Activated CD8-positive, alpha-beta memory T cell treated with anti-CD3 and anti-CD28 coated beads for 48 hours (primary cell): ENCODE measurements at places on chromosomes 6 and 20.

- no peak for DNase-seq
These were observed 18.8 kb downstream of the HIVEP2 start for GRCh38 chr6:142926177-142926493.

GRCh38 chr6:146154197-146154596 is 125.3 kb downstream of the GRM1 start:
- no peak for DNase-seq

DNA sequence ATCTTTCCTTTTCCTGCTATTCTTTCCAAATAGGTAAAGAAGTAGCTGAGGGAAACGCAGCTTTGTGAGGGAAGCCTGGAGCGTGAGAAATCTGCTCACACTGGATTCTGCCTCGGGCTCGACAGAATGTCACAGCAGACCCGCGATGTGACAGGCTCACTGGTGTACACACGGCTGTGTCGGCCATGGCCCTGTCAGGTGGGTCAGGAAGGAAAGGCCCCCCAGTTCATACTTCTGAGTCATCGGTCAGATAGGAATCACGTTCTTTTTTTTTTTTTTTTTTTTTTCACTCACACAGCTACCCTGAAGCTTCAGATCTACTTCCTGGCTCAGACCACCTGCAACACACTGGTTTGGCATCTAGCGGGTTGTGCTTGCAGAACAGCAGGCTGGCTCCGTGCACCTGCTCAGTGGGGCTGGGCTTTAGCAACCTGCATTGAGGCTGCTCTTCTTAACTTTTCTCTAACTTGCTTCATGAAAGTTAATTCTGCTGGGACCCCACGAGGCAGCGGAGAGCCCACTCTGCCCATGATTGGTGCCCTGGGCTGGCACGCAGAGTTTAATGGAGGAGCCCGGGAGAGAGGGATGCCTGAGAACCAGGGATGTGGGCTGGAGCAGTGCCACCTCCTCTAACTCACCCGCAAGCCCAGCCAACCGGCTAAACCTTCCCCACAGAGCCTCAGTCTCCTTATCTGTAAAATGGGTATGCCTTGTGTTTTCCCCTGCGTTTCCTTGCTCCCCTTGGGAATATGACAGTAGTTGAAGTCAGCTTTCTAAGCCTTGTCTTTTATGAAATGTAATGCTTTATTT is 61.5 kb upstream of the FNDC1 start:
- no peak for DNase-seq

GRCh38 chr6:125781314-125781868 is 9.4 kb upstream of the NCOA7 start:
- DNase-seq = no peak

DNA sequence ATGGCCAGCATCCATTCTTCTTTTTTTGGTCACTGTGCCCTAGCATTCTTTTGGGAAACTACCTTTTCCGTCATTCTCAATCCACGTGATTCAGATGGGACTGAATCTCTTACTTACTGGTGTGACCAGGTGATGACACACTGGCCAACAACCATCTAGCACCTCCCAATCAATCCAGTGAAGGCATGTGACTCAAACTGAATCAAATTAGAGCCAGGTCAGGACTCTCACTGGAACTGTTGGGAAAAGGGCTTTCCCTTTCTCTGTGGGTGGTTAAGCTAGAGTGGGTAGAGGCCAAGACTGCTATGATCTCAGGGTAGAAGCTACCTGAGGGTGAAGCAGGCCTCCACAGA is 36.2 kb upstream of the ZMYND8 start:
- DNase-seq = no peak

GRCh38 chr6:34514593-34515472 is 41.3 kb downstream of the SPDEF start:
- DNase-seq = no peak

DNA sequence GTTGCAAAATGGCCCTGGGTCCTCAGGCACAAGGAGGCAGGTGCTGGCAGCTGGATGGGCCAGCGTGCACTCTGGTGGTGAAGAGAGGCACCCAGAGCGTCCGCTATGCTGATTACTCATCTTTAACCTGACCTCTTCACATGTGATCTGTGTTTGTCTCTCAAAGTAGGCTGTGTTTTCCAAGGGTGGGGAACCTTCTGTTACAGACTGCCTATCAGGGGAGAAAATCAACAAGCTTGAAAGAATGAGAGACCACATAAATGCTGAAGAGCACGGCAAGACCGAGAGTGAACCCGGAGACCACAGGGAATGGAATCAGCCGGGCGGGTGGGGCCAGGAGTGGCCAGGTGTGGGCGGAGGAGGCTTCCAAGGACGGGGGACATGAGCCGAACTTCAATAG is 16.2 kb downstream of the BNIP5 start:
- no peak for DNase-seq

GRCh38 chr20:17100506-17100905 is 126.3 kb upstream of the PCSK2 start:
- DNase-seq = no peak

DNA sequence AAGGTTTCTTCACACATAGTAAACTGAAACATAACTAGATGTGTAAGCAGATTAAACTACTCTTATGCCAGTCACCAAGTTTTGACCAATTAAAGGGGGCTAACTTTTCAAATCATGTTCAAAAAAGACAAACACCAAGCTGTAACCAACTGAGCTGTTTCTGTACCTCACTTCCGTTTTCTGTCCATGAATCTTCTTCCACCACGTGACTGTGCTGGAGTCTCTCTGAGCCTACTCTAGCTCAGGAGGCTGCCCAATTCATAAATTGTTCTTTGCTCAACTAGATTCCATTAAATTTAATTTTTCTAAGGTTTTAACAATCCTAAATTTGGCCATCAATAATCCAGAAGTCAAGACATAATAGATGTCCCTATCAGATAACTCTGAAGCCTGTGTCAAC is 229.4 kb downstream of the FNDC1 start:
- no peak for DNase-seq

- no peak for DNase-seq
These were observed 23.9 kb upstream of the VEGFA start for GRCh38 chr6:43746071-43746470.

DNA sequence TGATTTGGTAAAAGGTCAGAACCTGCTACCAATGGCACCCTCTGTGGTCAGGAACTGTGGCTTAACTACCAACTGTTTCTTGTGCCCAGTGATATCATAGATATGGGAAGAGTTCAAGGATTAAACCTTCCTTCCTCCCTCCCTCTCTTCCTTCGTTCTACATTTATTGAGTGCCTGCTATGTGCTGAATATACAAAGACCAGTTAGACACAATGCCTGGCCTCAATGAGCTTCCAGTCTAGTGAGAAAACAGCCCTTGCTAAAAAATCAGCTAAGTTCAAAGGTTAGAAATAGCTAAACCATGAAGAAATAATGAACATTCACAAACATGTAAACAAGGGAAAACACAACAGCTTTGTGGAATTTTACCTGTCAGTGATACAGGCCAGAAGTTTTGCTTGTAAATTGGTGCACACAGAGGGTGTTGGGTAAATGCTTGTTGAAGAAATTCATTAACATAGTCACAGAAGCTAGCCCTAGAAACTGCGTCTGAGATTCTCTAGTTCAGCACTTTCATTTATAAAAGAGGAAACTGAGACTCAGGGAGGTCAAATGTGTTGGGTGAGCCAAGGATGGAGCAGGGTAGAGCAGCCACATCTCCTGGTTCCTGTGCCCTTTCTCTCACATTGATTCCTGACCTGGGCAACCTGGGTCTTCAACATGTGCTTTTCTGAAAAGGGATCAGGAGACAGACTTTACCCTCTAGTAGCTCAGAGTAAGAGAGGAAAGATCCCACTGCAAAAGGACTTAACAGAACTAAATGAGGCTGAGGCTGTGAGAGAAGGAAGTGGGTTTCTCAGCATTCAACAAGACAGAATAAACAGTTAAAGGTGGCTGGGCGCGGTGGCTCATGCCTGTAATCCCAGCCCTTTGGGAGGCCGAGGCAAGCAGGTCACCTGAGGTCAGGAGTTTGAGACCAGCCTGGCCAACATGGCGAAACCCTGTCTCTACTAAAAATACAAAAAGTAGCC is 14.4 kb upstream of the FOXO3 start:
- no peak for DNase-seq

DNA sequence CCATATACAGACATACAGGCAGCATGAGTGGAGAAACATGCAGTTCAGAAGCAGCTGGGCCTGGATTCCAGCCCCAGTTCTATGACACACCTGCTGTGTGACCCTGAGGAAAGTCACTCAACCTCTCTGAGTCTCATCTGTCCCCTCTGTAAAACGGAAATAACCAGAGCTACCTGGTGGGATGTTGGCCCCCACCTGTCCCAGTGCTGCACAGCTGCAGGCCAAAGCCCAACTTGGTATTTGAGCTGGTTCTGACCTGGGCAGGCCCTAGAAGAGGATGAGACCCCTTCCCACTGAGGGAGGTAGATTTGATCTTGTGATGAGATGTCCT is 55.5 kb downstream of the PPP1R16B start:
- DNase-seq = no peak

GRCh38 chr6:139337830-139338229 is 36.6 kb downstream of the CITED2 start:
- DNase-seq = no peak

DNA sequence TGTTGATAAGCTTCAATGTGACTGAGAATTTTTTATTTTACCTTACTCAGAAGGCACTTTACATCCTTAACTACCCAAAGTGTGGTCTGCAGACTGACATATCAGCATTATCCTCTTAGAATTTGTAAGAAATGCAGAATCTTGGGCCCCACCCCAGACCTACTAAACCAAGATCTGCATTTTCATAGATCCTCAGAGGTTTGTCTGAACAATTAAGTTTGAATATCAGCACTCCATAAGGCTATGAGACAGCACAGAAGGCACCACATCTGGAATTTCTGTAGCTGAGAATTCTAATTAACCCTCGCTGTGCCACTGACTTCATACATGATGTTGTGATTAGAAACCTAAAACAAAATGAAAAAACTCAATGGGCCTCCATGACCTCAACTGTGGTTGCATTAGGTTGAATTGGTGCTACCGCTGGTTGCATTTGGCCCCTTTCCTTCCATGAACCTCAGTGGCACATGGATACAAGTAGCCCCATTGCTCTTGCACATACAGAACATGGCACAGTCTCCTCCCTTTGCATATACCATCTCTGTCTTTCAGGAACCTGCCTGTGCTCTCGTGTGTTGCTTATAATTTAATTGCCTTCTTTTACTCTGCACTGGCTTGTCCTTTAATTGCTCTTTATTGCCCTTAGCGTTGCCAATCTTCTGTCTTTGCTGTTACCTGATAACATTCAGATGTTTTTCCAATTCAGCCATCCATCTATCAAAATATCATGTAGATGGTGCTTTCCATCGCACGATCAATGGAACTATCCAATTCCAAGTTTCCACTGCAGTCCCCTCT is 13.4 kb downstream of the ENPP1 start:
- no peak for DNase-seq

- no peak for DNase-seq
These were observed 9.6 kb upstream of the BPHL start for GRCh38 chr6:3108746-3109414.

DNA sequence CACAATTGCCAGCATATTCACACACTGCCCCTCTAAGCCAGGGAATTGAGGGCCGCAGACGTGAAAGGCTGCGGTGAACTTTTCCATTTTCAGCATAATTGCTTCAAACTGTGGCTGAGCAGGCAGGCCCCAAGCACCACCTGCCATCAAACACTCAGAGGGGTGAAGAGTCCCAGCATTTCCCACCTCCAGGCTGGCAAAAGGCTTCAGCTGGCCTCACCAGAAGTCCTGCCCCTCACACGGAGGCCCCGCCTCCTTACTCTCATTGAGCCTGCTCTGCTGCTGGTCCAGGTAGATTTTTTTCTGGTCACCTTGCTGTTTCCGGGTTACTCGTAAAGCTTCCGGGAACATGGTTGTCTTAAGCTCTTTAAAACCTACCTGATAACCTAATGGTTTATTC is 52.0 kb upstream of the PRELID3B start:
- DNase-seq = no peak

DNA sequence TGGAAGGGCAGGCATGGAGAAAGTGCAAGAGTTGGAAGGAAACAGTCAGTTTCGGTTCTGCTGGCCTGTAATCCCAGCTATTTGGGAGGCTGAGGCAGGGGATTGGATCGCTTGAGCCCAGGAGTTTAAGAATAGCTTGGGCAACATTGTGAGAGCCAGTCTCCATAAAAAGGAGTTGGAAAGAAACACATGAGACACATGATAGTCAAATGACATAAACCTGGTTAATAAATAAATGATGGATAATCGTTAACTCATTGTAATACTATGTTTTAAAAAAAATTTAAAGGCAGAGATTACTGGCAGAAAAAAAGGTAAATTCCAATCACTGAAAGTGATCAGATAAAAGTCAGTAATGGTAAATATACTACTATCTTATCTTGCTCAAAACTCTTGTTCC is 37.2 kb upstream of the PHACTR1 start:
- DNase-seq = no peak

DNA sequence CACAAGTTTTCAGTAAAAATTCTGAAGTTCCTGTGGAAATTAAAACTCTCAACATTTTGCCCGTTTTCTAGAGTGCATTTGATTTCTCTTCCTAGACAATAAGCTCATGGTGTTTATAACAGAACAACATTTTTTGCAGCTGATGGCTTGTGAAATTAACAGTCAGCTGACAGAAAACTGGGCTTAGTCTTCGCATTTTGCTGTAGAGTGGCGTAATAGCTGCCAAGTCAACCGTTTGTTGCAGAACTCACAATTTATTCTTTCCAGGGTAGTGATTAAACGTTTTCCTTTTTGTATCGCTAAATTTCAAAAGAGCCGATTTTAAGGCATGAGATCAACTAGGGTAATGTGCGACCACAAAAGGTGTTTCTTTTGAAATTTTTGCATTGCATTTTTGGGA is 1.4 kb downstream of the SPO11 start:
- DNase-seq = no peak

DNA sequence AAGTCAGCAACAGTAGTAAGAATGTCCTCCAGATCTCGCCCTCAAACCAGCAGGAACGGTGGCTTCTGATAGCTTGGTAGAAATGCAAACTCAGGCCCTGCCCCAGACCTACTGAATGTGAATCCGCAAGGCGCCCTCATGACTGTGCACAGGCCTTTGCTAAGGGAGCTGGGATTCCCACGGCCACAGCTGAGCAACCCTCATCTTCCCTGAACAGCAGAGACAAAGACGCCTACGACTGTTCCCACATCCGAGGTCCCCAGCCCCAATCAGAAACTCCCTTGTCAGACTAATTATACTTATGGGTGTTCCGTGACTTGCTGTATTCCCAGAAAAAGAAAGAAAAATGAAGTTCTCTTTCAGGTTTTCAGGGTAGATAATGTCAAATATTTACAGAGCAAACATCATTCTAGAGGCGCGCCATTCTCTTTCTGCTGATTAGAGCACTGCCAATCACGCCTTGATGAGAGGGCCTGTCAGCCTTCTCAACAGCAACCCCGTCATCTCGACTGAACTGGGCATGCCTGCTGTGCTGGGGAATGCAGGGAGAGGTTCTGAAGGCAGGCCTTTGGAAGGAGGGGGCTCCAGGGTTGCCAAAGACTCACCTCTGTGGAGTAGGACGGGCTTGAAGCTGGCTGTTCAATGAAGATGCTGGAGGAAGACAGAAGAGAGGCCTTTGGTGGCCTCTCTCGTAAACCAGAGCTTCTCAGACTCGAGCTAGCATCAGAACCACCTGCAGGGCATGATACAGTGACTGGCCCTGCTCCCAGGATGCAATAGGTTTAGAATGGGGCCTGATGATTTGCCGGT is 79.9 kb downstream of the ZNF217 start:
- no peak for DNase-seq

GRCh38 chr6:36360241-36361054 is 23.8 kb upstream of the BNIP5 start:
- DNase-seq = peak; percentile 33

GRCh38 chr6:47162793-47163192 is 120.7 kb upstream of the ADGRF1 start:
- no peak for DNase-seq

GRCh38 chr20:53227523-53227922 is 255.4 kb downstream of the TSHZ2 start:
- DNase-seq = no peak

- DNase-seq = no peak
These were observed 120.5 kb downstream of the MAP3K7 start for GRCh38 chr6:90466154-90466940.
